Activated T-cell treated with anti-CD3 and anti-CD28 coated beads, Interleukin-2, amount 50 U/mL, for 24 hours (primary cell): ENCODE measurements at places on chromosomes 4 and X.

DNA sequence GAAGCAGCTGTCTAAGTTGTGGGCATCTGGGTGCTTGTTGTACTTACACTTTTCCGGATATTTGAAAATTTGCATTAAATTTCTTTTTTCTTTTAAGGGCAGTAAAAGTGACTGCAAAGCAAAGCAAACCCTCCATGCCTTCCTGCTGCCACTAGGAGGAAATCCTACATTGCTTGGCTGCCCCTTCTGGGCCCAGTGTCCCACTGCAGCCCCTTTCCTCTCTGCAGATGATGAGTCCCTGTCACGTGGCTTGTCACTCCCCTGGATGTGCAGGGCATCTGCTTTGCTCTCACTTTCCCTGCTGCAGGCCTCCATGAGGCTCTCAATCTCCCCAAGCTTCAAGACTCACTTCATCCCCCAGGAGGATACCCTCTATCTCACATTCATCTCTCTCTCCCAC, 12.7 kb downstream of the TSR2 start:
- no peak for DNase-seq

DNA sequence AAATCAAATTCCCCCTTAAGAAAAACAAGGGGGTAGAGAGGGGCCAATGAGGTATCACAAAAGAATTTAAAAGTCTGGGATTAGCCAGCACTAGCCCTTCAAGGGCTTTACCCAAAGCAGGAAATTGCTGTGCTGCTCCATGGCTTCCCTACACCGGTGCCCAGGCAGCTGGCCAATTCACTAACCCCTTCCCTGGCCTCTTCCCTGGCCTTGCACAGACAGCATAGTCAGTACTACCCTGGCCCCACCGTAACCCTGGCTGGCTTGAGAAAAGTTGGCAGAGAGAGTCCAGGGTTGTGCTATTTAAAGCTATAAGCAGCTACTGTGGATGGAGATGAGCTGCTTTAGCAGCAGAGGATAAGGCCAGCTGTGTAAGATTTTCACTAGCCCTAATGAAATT, 43.1 kb downstream of the ADAMTS3 start:
- DNase-seq = no peak

GRCh38 chr4:80306260-80306659, 29.3 kb upstream of the CFAP299 start:
- no peak for DNase-seq

DNA sequence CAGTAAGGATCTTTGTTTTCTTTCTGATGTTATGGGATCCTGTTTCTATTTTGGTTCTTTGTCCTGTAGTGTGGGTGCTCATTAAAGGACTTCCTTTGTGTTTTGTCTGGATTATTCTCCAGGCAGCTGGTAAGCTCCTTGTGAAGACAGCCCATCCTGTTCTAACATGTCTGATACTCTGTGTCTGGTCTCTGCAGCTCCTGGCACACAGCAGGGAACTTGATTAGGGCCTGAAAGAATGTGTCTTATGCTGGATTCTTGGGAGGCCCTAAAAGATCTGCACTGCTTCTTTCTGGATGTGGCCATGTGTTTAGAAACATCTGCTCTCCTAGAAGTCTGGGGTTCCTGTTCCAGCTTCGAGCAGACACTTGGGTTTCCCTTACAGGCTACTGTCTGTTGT, 38.1 kb upstream of the ATXN3L start:
- DNase-seq = no peak

- DNase-seq = no peak
Observed at GRCh38 chr4:124209211-124209610, 503.3 kb downstream of the ANKRD50 start.
